Right ventricle myocardium inferior (tissue), 1 donor: ENCODE measurements at places on chromosomes 5 and 9.

DNA sequence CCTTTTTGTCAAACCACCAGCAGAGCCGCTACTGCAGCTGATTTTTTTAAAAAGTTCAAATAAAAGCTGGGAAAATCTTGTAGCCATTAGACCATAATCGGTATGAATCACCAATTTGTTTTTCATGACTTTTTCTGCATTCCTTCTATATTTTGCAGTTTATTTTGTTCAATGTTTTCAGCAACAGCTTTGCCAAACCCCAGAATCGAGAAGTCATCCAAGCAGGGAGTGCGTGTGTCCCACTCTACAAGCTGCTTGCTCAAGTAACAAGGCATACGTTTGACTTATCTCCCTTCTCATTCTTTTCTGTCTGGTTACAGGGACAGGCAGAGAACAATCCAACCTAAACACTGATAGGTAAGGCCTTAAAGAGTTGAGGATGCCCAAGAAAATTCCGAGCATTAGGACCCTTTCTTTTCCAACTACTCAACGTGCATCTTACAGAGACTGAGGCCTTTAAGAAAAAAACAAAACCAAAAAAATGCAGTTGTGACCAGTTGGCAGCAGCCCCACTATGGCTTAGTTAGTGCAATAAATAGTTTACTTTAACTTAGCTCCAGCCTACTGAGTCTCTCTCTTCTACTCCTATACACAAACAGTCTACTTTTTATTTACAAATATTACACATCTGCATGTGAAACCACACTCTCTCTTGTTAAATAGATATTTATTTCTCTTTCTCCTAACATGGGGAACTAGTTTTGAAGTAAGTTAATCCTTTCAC lies 134.7 kb upstream of the SLIT3 start:
- DNase-seq = no peak

DNA sequence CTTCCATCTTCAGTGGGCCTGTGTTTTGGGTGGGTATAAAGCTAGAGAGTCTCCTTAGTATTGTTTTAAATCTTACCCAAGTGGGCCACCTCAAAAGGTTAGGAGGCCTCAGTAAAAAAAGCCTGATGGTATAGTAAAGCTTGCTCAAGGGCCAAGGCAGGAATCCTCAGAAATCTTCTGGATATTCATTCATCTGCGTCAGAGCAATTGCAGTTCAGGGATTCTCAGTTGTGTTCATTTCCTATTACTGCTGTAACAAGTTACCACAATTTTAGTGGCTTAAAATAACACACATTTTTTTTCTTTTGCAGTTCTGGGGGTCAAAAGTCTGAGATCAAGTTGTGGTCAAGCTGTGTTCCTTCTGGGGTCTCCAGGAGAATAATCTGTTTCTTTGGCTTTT lies 985.5 kb downstream of the TLE4 start:
- DNase-seq = no peak

- DNase-seq = no peak
Measured at GRCh38 chr5:166772770-166773169, 1518.7 kb upstream of the WWC1 start.

GRCh38 chr5:23352446-23352845 lies 155.0 kb upstream of the PRDM9 start:
- DNase-seq = peak; percentile 51

GRCh38 chr5:77029376-77029885 lies 773 bp upstream of the AGGF1 start:
- DNase-seq = no peak

- DNase-seq = peak; percentile 79
Measured at GRCh38 chr5:134503088-134503936, 22.2 kb upstream of the JADE2 start.

- DNase-seq = no peak
Measured at GRCh38 chr5:50717651-50718050, 51.2 kb downstream of the PARP8 start.

DNA sequence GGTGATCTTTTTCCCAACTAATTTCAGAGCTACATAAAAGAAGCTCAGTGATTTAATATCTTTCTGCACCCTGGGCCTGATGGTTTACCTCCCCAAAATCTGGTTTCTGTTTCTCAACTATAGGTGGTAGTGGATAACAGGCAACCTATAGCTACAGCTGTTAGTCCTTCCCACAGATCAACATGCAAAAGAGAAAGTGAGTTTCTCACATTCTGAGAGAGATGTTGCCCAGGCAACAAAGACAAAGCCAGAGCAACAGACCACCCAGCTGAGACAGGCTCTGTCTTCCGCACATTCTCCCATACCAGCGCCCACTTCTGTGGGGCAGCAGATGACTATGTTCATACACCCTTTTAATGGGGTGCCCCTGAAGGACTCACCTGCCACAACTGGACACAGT lies 40.7 kb upstream of the PPP2R2B start:
- no peak for DNase-seq

GRCh38 chr9:94534901-94535300 lies 20.0 kb upstream of the PCAT7 start:
- no peak for DNase-seq

GRCh38 chr9:116435706-116436105 lies 251.4 kb upstream of the TRIM32 start:
- no peak for DNase-seq

GRCh38 chr5:124909734-124910133 lies 163.3 kb upstream of the ZNF608 start:
- DNase-seq = no peak

- no peak for DNase-seq
Measured at GRCh38 chr9:86550401-86550800, 196.2 kb upstream of the TUT7 start.

- DNase-seq = no peak
Measured at GRCh38 chr5:151110992-151111391, 30.2 kb upstream of the TNIP1 start.
